ENCODE measurements at places on chromosomes 3 and 15.

DNA sequence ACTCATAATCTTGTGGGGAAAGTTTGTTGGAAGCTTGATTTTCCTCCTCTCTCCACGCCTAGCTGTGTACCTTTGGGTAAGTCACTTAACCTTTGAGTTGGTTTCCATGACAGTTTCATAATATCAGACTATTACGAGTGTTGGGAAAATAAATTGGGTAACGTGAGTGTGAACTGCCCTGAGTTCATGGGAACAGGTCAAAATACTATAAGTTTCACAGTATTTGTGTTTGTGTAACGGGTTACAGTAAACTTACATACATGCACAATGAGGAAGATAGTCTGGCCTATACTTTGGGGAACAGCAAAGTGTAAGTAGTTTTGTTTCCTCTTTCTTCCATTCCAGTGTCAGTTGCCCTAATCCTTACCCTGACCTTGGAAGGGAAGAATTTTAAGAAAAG, 509.9 kb downstream of the MECOM start:
- no peak for DNase-seq

DNA sequence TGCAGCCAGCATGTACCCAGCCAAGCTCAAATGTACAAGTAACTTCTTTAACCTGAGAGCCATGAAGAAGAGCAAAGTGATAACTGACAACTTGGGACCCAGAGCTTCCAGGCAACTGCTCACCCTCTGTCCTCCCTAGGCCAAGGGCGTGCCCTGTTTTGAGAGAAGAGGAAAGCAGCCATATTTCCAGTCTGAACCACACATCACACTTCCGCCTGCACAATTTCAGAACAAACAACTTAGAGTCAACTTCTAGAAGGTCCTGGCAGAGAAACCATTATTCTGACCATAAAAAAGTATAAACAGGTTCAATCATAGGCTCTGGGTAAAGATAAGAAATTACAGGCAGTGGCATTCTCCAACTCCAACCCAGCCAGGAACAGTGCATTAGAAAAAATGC, 50.1 kb downstream of the ITGB5 start:
- DNase-seq, result no peak

GRCh38 chr3:30607032-30607833, 832 bp downstream of the TGFBR2 start:
- no peak for DNase-seq

- DNase-seq, result no peak
These were observed 7.7 kb upstream of the KCTD6 start for GRCh38 chr3:58484045-58484721.

- no peak for DNase-seq
These were observed 6.5 kb downstream of the ADAM10 start for GRCh38 chr15:58742819-58743502.

DNA sequence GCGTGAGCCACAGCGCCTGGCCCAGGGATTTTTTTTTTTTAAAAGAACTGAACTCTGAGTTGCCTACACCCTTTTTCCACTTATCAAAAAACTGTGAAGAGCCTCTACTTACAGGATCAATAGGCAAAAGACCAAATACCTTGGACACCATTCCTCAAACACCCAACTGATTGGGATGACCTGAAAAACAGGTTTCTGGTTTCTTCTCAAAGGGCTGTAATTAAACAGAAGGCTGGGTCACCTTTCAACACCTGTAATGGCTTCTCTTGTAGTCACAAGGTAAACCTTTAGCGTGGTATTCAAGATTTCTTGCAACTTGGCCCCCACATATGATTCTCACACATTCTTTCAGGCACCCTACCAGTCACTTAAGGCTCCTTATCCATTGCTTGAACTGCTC, 38.4 kb upstream of the PLXND1 start:
- DNase-seq, result no peak

DNA sequence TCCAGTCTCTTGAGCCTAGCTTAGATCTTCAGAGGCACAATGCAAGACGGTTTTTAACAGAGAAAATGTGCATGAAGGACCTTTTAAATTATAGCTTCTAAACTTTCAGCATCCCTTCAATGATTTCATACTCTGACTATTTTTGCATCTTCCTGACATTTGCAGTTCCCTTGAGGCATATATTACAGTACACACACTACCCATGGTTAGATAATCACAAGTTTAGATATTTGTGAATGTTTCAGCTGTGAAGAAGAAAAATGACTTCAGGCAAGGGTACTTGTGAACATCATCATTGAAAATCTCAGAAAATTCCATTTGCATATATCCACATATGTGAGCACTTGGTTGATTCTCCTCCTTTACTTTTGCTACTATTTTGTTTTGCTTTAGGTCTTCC, 341.5 kb downstream of the ROBO2 start:
- DNase-seq, result no peak

- DNase-seq, result no peak
These were observed 13.7 kb upstream of the ULK4 start for GRCh38 chr3:41975416-41976103.

- no peak for DNase-seq
These were observed 7.4 kb downstream of the PTH1R start for GRCh38 chr3:46884929-46885328.

DNA sequence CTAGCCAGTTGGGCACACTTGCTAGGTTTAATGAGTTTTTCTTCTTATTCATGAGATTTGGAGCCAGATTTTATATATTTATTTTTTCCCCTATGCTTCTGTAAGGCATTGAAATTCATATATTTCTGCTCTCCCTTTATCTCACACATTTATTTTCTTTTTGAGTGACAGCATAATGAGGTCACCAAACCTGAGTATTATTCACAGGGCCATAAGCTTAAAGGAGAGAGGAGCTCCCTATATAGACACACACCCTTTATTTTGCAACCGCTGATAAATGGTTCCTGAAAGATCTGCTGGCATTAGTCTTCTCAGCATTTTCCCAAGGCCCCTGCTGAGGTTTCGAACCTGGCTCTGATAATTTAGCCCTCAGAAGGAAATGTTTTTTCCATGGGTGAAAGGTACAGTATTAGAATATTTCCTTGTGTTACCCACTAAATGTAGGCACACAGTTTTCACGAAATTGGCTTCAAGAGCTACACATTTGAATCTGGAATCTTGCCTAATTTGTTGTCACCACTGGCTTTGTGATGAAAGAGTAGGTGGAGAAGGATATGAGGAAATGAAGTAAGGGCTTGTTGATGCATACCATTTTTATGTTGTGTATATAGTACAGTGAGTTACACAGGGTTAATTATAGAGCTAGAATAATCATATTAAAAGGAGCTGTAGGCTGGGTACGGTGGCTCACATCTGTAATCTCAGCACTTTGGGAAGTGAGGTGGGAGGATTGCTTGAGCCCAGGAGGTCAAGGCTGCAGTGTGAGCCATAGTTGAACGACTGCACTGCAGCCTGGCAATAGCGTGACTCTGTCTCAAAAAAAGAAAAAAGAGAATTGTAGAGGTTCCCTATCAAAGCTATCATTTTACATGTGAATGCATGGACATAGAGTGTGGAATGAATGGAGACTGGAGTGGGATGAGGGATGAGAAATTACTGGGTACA, 6.5 kb downstream of the KLHL18 start:
- no peak for DNase-seq

GRCh38 chr3:50146316-50146901, 8.7 kb upstream of the SEMA3F start:
- no peak for DNase-seq

GRCh38 chr3:123562547-123562946, 22.3 kb downstream of the HACD2 start:
- no peak for DNase-seq

- DNase-seq, result no peak
These were observed 928 bp downstream of the ANKRD34C start for GRCh38 chr15:79283252-79284048.

- DNase-seq, result peak; percentile 38
These were observed 1.3 kb upstream of the TWF2 start for GRCh38 chr3:52240059-52240885.

DNA sequence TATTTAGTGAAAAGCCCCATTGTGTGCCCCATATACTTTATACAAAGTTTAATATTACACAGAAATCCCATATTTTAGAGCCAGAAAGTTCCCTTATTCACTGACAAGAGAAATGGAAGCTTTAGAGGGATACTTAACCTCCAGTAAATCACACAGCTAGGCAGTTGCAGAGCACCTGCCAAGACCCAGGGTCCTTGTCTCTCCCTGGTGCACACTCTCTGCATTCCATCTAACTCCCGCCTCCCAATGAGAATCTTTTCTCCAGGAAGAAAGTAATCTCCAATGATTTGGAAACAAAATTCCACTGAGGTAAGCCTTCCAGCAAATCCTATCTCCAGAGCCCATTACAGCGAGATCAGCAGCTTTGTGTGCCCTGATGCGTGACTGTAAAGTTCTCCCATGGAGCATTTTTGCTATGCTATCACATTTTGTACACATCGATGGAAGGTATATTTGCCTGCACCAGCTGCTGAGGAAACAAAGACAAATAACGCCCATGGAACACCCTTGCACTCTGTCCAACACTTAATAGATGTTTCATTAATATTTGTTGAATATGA, 41.4 kb downstream of the ULK4 start:
- no peak for DNase-seq

DNA sequence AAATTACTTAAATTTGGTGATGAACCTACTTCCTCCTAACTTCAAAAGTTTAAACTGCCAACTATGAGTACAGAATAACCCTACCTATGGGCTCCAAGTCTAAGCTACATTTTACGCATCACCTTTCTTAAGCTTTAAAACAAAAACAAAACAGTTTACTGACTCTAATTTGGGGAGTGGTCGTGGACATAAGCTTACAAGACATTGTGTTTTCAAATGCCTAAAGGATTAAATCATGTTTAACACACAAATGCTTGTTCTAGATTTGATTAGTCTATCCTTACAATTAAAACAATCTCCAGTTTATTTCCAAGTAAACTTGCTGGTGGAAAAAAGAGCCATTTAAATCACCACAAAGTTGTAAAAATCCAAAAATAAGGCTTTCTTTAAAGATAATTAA, 62.2 kb downstream of the UACA start:
- no peak for DNase-seq

GRCh38 chr15:76626611-76627010, 278.5 kb downstream of the SCAPER start:
- no peak for DNase-seq

GRCh38 chr3:194592798-194593752, 40.1 kb downstream of the TMEM44 start:
- no peak for DNase-seq

DNA sequence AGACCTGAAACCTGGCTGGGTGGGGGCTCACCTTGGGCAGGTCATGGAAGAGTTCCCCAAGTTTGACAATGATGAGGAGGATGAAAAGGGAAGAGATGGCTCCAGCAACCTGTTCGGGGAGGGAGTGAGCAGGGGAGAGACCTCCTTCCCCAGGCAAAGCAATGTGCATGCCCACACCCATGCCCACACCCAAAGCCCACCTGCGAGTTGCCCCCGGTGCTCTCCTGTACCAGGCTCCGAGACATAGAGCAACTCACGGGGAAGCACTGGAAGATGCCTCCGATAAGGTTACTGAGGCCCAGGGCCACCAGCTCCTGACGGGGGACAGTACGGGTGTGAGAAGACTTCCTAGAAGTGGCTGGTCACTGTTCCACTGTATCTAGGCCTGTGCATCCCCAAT, 4.9 kb downstream of the SLC26A6 start:
- DNase-seq, result no peak

DNA sequence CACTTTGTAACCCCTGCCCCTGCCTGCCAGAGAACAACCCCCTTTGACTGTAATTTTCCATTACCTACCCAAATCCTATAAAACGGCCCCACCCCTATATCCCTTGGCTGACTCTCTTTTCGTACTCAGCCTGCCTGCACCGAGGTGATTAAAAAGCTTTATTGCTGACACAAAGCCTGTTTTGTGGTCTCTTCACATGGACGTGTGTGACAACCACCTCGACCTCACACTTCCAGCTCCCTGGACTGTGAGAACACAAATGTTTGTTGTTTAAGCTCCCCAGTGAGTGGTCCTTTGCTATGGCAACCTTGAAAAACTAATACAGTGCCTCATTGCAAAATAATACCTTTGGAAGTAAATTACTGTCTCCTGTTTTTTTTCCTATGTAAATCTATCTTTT, 299.2 kb upstream of the POU1F1 start:
- no peak for DNase-seq

- DNase-seq, result no peak
These were observed 131.4 kb downstream of the ATP1B3 start for GRCh38 chr3:142007710-142008399.

DNA sequence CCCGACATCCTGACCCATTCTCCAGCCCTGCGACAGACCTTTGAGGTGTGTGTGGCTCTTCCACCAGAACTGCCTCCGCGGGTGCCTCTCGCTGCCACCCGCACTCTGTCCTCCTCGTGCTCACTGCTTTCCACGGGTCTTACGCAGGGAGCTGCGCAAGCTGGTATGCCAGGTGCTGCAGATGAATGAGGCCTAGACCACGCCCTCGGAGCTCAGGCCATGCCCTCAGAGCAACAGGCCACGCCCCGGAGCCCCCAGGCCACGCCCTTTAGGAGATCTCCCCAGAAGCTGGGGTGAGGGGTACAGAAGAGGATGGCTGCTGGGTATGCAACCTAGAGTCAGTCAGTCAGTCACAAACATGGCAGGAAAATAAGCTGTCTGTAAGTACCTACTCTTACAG, 300.3 kb downstream of the GABRG3 start:
- no peak for DNase-seq

DNA sequence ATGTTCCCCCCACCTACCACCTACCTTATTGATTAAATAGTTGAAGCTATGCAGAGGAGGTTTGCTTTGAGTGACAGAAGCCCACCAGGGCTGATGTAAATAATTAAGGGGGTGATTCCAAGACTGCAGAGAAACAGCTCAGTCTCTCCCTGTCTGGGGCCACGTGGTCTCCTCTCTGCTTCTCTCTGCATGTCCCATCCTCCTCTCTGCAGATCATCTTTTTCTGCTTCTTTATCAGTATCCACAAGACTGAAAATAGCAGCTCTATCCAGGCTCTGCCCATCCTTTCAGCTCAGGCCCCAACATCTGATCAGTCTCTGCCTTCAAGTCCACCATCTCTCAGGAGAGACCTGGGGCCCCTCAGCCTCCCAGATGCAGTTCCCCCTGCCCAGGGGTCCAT, 110.8 kb downstream of the ANP32A start:
- no peak for DNase-seq

DNA sequence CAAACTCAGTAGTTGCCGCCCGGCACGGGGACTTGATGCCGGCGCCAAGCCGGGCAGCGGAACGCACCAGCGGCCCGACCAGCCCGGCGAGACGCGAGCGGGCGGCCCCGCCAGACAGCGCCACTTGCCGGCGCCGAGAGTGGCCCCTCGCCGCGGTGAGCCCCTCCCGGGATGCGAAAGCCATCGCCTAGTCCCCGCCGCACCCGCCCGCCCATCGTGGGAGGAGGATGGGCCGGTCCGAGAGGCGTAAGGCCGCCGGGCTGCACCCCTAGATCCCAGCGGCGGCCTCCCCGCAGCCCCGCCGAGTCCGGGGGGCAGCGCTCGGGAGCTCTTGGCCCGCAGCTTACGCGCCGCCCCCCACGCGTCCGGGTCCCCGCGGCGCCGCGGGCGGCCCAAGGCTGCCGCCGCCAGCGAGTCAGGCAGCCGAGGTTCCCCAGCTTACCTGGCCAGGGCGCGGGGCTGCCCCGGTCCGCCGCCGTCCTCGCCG, 609 bp downstream of the GOLGA8A start:
- peak; percentile 4 for DNase-seq

Measured in NCI-H2081 (cell line).